ENCODE measurements at places on chromosomes 1 and 21.

- no peak for DNase-seq
These were observed 2.6 kb downstream of the SLAMF8 start for GRCh38 chr1:159829273-159829634.

- no peak for DNase-seq
These were observed 367.2 kb upstream of the ST6GALNAC5 start for GRCh38 chr1:76500116-76500515.

DNA sequence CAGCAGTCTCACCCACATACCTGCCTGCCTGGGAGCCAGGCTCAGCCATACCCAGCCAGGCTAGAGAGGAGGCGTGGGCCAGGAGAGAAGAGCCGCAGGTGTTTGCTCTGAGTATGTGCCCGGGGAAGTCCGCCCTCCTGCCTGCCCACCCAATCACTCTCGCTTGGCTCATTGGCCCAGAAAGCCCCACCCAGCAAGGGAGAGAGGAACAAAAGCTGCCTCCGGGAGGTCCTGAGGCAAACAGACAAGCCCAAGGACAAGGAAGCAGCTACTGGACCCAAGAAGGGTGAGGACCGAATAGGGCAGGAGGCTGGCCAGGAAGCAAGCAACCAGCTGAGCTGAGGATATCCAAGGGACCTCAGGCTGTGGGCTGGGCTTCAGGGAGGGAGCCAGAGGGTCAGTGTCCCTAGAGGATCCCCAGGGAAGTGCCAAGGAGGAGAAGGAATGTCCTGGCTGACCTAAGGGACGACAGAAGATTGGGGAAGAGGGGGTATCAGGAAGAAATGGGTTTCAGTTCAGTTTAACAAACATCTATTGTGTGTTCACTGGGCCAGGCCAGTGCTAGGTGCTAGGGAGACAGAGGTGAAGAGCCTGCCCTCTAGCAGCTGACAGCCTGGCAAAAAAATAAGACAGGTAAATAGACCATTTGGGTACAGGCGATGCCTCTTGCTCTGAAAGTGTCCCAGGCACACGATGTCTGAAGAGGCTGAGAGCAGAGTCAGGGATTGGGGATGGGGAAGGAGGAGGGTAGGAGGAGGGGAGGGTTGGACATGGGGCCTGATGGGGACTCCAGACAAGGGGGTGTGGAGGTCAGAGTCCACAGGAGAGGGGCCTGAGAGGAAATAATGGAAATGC lies at the start of gene GJB4:
Gene GJB4, plus strand, starts transcription at position 238 of the 855 bp plus-strand sequence. CDS start 1,515 bp downstream, outside the sequence.
- no peak for DNase-seq

- no peak for DNase-seq
These were observed 66.8 kb downstream of the PHACTR4 start for GRCh38 chr1:28436211-28436769.

- DNase-seq, result no peak
These were observed 63.7 kb downstream of the SLC30A7 start for GRCh38 chr1:100959502-100960060.

DNA sequence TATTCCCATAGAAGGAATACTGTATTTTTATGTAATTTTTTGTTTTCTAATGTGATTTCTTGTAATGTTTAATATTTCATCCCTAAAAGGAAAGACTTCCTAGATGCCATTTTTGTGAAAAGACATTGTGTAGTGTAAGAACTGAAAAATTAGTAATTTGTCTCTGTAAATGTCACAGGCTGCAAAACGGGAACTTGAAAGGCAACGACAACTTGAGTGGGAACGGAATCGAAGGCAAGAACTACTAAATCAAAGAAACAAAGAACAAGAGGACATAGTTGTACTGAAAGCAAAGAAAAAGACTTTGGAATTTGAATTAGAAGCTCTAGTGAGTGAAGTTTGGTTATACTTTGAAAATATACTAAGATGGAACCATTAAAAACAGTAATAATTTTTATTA lies 132.2 kb downstream of the ITSN1 start:
- no peak for DNase-seq

- DNase-seq, result no peak
These were observed 56.0 kb upstream of the CNIH3 start for GRCh38 chr1:224559981-224560728.

DNA sequence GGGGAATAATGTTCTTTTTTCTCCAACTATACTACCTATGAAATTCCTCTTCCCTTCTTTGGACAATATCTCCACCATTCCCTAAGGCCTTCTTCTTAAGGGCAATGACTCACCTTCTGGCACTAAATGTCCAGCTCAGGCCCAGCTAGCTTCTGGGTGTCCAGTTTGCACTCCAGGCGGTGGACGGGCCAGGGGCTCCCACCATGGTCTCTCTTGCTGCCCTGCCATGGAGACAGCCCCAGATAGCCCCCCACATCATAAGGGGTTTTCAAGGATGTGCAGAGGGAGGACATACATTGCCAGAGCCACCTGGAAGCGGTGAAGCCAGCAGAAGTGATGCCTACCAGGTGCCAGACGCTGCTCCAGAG lies 43.8 kb downstream of the C1orf198 start:
- no peak for DNase-seq

DNA sequence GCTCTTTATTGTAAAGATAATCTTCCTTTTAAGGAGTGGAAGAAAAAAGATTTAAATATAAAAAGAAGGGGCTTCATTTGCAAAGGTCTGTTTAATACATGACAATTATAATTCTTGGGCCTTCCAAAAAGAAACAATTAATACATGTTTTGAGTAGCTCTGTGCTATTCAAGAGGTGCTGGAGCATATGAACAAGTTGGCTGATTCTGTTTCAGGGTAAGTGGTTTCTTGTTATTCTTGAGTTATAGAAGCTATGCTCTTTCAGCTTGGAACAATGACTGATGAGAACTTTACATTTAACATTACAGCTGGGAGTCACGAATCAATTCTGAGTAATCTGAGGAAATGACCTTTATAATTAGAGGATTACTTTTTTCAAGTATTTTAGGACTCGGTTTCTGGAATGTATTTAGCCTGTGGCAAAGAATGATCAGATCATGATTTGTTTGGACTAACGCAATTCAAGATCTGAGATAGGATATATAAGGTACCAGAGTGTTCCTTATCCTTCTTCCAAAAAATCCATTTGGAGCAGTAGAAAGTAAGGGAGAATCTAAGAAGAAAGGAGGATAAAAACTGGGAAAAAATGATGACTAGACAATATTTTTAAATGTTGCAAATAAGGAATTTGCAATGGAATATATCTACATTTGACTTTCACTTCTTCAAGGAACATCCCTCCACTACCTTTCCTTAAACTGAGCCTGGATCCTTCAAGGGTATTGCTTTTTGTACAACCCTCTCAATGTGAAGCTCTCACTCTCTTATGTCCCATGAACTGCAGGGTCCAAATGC lies 77.1 kb upstream of the KCTD3 start:
- DNase-seq, result no peak

DNA sequence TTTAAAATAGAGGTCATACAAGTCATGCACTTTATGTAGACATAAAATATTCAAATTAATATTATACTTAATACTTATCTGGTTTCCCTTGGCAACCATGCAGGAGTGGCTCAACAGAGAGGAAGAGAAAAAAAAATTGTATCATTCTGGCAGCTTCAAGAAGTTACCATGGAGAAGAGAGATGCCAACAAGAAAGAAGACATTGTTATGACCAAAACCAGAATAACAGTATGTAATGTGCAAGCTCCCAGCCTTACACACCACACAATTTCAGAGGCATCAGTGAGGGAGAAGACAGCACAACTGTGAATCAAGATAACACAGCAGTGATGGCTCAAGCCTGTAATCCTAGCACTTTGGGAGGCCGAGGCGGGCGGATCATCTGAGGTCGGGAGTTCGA lies 49.1 kb upstream of the RCOR3 start:
- no peak for DNase-seq

GRCh38 chr1:234484218-234484617 lies 5.2 kb upstream of the TARBP1 start:
- no peak for DNase-seq

DNA sequence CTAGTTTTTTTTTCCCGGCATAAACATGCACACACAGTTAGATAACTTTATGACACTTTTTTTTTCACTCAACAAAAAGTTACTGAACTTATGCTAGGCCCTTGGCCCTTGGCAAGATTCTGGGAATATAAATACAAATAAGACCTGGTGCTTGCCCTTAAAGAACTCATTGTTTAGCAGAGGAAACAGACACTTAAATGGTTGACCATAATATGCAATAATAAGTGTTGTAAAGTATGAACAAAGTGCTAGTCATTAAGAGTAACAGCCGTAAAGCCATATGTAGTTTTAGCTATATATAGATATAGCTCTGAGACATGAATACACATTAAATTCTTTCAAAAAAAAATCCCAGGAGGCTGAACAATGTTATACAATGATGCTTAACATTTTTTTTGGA lies 198.3 kb downstream of the CYYR1 start:
- no peak for DNase-seq

DNA sequence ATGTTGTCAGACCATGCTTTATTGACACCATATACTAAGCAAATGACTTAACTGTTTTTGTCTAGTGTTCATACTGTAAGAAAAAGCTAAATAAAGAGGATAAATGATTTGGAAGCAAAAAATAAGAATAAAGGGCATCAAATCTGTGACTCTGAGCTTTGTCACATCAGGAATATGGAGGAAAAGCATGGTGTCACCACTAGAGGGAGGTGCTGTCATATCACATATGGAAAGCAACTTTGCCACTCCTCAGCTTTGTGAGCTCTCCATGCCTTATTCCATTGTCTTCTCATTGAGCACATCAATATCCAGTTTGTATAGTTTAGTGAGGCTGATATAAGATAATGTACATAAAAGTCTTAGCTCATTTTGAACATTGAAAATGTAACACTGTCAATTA lies 20.8 kb upstream of the GBP1 start:
- DNase-seq, result no peak

DNA sequence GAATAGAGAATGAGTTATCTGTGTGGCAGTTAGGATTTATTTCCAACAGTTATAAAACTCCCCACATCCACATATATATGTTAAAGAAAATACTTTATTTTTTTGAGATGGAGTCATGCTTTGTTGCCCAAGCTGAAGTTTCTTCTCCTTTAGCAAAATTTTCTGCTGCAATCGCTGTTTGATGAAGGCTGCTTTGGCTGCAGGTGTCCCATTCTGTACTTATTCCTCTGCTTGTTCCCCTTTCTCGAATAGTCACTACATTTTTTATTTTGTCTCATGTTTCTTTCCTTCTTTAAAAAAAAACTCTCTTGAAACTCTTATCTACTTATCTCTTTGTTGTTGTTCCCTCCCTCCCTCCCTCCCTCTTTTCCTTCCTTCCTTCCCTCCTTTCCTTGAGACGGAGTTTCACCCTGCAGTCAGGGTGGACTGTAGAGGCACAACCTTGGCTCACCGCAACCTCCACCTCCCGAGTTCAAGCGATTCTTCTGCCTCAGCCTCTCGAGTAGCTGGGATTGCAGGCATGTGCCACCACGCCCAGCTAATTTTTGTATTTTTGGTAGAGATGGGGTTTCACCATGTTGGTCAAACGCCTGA lies 10.6 kb downstream of the OR2W3 start:
- DNase-seq, result no peak

DNA sequence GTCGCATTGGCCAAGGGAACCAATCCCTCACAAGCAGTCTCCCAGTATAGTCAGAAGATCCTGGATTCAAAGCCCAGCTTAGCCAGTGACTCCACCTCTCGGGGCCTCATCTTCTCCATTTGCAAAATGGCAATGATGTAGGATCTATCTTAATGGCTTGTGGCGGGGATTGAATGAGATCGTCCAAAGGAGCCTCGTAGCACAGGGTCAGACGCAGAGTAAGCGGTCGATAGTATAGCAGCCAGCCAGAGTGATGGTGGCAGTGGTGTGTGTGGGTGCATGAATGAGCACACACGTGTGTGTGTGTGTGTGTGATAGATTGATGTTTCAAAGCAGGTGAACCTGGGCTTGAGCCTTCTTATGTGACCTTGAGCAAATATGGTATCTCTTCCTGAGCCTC lies 79.8 kb upstream of the WNT4 start:
- DNase-seq, result no peak

- no peak for DNase-seq
These were observed 11.5 kb downstream of the MCOLN2 start for GRCh38 chr1:84985365-84985764.

GRCh38 chr1:168202941-168203654 lies 22.7 kb upstream of the SFT2D2 start:
- DNase-seq, result no peak

- no peak for DNase-seq
These were observed 141.8 kb upstream of the ERRFI1 start for GRCh38 chr1:8167936-8168335.

DNA sequence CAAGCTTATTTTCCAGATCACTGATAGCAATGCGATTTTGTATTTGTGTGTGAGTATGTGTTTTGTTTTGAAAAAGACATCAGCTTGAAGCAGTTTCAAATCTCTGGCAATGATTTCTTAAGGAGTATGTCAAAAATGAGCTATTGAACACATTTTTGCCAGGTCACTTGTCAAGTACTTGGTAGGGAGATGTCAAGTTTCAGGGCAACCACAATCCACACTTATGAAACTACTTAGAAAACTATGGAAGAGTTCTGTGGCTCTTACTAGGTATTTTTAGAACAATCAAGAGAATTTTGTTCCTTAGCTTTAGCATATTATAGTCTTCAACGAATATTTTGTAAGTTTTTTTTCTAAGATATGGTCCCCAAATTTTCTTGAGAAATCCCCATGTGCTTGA lies 318.8 kb upstream of the ZRANB2 start:
- no peak for DNase-seq

DNA sequence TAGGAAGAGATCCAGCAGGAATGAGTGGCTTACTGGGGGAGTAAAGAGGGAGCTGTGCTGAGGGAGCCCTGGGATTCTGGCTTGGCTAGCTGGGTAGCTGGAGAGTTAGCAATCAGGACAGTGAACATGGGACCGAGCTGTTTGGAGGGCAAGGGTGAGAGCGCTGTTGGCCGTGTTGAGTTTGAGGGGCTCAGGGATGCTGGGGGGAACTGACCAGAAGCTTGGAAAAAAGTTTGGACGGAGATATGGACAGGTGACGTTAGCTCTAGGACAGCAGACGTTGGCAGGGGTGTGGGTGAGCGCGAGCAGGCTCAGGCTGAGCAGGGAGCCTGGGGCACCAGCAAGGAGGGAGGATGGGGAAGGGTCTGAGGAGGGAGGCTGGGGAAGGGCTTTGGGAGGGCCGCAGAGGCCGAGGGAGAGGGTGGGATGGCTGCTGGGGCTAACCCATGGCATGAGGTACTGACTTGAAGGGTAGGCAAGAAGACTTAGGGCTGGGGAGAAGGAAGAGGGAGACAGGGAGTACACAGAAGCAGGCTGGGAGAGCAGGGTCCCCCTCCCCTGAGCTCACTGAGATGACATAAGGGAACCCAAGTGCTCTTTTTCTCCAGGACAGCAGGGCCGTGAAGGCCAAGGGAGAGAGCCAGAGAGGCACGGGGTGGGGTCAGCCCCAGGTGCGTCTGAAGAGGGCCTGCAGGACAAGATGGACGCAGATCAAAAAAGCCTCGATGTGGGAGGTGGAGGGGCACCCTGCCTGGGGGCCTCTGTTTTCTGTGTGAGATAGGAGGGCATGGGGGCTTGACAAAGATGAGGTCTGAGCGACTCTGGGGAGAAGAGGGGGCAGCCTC lies 8.2 kb downstream of the SH2D2A start:
- no peak for DNase-seq

- no peak for DNase-seq
These were observed 2.5 kb downstream of the COL6A2 start for GRCh38 chr21:46100426-46100825.

Measured in hypothalamus (tissue), 51 donors.